ENCODE measurements at places on chromosomes 3 and 15.

GRCh38 chr15:62094388-62094787 lies 27.6 kb downstream of the C2CD4A start:
- peak; percentile 50 for DNase-seq

DNA sequence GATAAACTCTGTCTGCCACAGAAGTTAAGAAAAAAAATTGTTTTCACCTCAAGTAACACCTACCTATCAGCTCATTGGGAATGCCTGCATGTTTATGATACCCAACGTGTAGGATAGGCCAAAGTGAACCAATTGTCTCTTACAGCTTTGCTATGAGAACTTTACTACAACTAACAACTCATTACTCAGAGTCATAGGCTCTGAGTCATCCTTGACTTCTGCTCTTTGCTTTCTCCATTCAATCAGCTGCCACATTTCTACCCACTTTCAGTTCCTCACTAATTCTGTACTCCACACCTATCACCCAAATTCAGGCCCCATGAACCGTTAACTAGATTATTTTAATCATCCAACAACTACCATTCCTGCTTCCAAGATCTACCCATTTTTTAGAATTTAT lies 843.9 kb downstream of the TUSC7 start:
- no peak for DNase-seq

DNA sequence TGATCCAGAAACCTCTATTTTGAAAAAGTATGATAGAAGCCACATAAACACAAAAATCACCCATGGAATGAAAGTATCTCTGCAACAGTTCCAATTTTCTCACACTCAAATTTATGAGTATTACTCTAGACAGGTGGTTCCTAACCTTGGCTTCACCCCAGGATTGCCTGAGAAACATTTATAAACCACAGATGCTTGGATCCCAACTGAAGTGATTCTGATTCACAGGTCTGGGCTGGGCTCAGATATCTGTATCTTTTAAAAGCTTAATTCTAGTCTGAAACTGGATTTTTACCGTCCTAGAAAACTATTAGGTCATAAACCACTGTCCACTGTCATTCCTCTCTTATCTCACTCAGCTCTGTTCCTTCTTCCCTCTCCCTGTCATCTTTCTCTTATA lies 7.4 kb upstream of the SST start:
- no peak for DNase-seq

DNA sequence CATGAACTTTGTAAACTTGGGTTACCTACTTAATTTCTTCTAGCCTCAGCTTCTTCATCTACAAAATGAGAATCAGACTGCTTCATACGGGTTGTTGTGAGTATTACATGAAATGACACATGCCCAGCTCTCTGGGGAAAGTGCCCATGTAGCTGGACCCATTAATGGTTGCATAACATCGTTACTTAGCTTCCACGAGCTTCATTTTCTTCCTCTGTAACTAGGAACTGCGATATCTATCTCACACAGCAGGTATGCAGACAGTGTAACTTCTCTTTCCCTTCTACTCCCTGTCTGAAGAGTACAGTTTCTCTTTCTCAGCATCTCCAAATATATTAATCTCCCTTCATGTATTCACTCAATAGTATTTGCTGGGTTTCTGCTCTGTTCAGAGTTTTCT lies 37.9 kb upstream of the DLG1 start:
- DNase-seq = no peak

DNA sequence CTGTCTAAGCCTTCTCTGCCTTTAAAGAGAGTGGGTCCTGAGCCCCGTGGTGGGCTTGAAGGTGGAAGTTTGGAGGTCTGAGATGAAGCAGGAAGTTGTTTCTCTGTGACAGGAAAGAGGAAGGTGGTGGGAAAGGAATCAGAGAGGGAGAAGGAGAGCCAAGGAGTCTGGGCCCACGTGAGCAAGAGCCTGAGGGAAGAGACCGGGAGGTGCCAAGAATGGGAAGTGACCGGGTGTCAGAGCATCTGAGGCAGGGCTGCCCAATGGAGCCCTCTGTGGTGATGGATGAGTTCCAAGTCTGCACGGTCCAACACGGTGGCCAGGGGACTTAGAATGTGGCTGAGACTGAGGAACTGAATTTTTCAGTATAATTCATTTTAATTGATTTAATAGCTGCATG lies 24.6 kb downstream of the ALDH1L1 start:
- DNase-seq = no peak

GRCh38 chr3:153166206-153166605 lies 4.2 kb downstream of the RAP2B start:
- peak; percentile 37 for DNase-seq

- no peak for DNase-seq
These were observed 98.2 kb downstream of the SRGAP3 start for GRCh38 chr3:9151240-9151639.

GRCh38 chr3:42898896-42899675 lies 6.9 kb upstream of the ZNF662 start:
- no peak for DNase-seq

GRCh38 chr15:73994912-73995622 lies 551 bp downstream of the PML start:
- DNase-seq = peak; percentile 57

DNA sequence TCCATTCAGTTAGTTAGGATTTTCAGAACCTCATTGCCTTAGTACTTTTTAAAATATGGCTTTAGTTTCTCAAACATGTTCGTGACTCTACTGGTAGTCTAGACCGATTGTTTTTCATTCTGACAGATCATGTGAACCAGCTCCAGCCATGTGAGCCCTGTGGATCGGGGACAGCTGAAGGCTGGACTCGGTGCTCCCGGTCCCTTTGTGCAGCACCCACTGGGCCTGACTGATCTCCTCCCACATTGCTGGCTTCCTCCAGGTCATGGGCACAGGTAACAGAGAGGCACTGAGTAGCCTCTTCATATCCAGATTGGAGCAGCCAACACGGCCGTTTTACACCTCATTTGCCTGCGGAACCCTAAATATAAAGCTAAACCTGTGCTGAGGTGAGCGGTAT lies 30.5 kb downstream of the NIPA2 start:
- no peak for DNase-seq

DNA sequence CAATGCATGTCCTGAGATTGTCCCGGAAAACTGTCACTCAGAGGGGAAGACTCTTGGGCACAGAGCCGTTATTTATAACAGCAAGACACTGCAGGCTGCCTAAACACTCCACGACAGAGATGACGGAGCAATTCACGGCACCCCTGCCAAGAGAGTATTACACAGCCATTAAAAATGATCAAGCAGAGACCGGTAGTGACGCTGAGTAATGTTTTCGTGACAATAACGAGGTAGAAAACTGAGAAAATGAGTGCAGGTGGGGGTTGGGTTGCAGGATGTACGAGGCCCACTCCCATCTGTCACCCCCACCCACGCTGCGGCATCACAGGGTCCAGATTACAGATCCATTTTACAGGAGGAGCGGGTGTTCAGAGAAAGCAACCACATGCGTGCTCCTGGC lies 58.9 kb upstream of the LINGO1 start:
- DNase-seq = no peak

- DNase-seq = no peak
These were observed 84.3 kb downstream of the MECOM start for GRCh38 chr3:169579116-169579710.

GRCh38 chr3:188270423-188270972 lies 116.5 kb downstream of the LPP start:
- DNase-seq = no peak

GRCh38 chr15:44956388-44956787 lies at the start of gene TERB2:
TSS of gene TERB2 (plus strand) at chr15:44956687. CDS start at chr15:44956719, 32 bp downstream.
- no peak for DNase-seq

DNA sequence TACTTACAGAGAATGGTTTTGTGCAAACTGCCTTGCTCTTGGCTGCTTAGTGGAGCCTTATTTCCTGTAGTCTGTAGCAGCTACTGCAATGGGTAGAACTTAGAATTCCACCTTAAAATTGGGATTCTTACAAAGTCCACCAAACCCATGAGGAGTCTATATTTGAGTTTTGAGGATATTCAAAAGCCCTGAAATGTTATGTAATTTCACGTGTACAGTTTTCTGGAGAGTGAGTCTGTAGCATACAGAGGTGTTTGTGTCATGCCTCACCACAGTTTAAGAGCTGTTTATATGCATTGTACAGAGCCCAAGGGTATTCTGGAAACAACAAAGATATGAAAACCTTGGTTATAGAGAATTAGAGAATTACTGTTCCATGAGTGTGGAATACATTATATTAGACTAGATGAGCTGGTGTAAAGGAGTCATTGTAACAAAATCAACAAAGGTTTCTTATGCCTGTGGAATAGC lies 114.4 kb downstream of the MBNL1 start:
- no peak for DNase-seq

DNA sequence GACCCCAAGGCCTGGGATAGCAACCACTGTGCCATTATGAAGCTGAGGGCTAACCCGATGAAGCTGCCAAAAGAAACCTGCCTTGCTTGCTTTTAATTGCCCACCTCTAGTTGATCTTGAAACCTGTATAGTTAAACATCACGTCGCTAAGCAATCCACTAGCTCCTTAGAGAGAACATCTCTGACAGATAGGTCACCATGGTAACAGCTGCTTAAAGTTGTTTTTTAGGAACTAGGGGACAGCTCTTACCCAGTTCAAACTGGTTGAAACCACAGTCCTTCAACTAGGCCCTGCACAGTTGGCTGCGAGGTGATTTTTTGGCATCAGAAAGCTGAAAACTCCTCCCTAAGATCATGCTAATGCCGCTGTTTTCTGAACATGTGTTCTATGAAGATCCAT lies 135.7 kb downstream of the EBLN2 start:
- DNase-seq = no peak

GRCh38 chr3:32973982-32974381 lies 22.5 kb downstream of the CCR4 start:
- DNase-seq = peak; percentile 33

DNA sequence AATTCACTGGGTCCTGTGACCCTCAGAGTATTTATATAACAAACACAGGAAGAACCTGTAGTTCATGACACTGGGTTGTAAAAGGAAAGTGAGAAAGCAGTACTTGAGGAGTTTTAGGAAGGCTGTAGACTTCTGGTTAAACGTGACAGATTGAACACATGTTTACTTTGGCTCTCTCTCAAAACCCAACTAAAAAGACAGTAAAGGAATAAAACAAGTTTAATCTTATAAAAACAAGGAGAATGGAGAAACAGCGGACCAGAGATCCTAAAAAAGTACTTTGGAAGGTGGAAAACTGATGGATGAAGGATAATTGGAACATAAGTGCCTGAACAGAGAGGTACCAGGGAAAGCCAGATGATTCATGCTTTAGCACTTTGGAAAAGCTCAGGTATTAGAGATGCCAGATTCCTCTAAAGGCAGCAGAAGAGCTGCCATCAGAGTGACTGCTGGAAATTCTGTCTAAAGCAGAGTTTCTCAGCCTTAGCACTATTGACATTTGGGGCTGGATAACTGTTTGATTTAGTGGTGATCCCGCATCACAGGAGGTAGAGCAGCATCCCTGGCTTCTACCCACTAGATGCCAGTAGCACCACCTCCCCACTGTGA lies 182.9 kb upstream of the RORA start:
- no peak for DNase-seq

DNA sequence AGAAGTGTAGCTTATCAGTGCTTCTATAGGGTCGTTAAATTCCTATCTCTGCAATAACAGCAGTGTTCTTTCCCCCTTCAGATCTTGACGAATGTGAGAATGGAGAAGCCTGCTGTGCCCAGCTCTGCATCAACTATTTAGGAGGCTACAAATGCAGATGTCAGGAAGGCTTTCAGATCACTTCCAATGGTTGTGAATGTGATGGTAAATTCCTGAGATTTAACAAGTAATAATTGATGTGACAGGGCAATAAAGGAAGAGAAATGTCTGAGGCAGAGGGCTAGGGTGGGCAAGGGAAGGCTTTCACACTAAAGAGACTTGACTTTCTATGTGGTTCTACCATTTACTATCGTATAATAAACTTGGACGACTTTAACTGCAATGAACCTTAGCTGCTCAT lies 711.7 kb upstream of the GOLIM4 start:
- DNase-seq = no peak

- no peak for DNase-seq
These were observed 179.7 kb upstream of the LPP start for GRCh38 chr3:187973977-187974870.

DNA sequence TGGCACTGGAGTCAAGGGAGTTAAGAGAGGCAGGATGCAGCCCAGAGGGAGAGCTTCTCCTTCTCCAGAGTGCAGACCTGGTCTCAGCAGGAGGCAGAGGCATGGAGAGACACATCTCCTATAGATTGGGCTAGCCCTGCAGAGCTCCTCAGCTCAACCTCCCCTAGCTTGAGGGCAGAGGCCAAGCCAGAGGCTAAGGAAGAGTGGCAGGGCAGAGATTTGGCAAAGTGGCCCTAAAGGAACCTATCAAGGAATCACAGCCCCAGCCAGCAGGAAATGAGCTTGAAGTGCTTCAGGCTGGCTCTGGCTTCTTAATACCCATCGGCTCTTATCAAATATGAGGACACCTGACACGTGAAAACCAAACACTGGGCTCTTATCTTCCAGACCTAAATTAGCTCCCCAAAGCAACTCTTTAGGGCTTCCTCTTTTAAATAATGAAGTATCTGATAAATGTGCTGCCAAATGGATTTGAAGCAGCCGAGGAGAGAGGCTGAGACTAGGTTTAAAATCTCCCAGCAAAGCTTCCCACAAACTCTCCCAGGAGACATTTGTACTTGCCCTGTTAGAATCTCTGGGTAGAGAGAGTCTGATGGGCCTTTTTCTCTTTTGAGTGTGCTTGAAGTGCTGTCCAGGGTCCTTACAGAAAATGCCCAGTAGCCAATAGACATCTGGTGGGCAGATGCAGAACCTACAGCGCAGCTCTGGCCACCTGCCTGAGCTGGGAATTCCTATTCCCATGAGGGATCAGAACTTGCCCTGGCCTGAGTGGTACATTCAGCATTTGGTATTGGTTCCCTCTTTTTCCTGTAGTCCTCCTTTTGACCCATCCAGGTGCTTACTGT lies 271.4 kb downstream of the CLSTN2 start:
- peak; percentile 71 for DNase-seq

GRCh38 chr3:194330579-194330978 lies 20.5 kb downstream of the CPN2 start:
- peak; percentile 81 for DNase-seq

GRCh38 chr3:55543181-55543614 lies 56.1 kb upstream of the WNT5A start:
- no peak for DNase-seq

GRCh38 chr15:99842071-99842470 lies 108.8 kb upstream of the LYSMD4 start:
- DNase-seq = no peak

DNA sequence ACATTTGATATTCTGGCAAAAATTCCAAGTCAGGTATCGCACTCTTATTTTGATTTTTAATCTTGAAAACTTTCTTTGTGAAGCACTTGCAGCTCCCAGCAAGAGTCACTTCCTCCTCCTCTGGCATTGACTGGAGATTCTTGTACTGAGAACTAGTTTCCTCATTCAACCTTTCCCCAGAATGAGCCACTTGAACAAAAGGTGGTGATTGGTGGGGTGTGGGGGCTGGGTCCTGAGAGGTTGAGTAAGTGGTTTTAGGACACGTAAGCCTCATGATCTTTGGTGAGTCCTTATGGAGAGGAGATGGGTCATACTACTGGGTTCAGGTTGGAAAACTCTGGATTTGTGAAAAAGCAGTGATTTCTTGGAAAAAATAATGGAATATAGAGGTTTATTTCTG lies 32.3 kb upstream of the ONECUT1 start:
- no peak for DNase-seq

- no peak for DNase-seq
These were observed 84.1 kb downstream of the LRIG1 start for GRCh38 chr3:66416556-66417304.

GRCh38 chr3:52524258-52524751 lies 9.4 kb downstream of the NT5DC2 start:
- DNase-seq = no peak

Measured in stomach (tissue), 19 donors.